ENCODE measurements at places on chromosomes 6 and 20.

DNA sequence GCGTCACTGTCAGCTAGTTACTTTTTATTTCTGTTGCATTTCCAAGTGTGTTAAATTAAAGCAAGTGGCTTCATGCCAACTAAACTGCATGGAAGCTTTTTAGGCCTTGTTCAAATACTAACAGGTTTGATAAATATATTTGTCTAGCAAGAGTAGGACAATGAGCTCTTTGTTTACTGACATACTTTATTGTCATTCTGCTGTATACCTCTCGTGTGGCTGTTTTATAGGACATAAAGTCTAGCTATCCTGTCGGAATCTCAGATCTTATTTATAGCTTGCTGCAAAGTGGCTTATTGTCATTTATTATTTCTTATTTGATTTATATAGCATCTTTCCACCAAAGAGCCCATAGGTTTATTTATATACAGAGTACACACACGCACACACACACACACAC is 711.1 kb downstream of the KIF16B start:
- DNase-seq, result no peak

DNA sequence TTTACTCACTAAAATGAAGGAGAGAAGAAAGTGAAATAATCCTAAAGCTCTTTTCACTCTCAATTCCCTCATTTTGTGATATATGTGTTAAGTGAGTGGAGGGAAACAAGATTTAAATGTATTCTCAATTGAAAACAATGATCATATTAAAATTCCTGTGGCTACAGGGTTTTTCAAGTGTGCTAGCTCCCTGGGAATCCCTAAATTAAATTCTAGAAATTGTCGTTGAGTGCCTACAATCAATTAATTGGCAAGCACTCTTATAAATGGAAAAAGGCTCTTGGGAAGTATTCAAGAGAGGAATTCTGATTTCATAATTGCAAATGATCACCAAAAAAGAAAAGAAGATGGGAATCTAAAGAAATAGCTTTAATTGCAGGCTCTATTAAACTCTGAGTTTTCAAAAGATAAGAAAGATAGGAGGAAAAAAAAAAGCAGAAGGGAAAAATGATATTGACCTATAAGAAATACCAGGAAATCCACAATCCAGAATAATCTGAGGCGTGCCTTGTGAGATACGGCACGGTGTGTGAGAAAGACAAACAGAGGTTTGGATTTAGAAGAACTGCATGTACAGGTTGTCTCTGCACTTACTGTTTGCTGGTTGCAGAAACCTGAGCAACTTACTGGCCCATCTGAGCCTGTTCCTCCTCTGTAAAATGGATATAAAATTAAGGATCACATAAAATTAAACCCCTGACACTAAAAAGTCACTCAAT is 18.3 kb upstream of the MBOAT1 start:
- no peak for DNase-seq

GRCh38 chr20:63536241-63536977 is 767 bp downstream of the PTK6 start:
- no peak for DNase-seq

GRCh38 chr6:154301839-154302752 is 54.5 kb downstream of the IPCEF1 start:
- DNase-seq, result no peak

DNA sequence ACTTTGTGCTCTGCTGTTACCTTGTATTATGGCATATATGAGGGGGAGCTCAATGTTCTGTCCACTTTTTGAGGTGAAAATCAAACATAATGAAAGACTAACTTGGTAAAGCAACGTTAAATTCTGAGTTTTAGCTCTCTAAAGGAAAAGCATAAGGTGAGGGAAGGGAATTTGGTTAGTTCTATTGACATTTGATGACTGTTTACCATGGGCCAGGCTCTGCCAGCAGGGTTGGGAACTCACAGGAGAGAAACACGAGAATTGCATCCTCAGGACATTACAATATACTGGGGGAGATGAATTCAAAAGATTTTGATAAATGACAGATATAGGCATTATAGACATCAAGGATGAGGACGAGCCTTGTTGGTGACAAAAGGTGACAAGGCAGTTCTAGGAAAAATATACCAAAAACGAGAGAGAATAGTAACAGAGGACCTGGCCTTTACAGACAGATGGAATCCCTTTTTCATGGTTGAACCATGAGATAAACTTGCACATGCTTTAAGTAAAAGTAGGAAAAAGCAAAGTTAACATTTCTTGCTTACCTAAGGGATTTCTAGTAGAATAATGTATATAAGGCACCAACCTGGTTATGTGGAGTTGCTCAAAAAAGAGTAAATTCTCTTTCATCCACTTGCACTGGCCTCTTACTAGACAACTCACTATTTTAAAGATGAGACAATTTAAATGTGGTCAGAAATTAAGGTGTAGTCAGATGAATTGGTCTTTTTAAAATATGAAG is 191.4 kb downstream of the NKAIN2 start:
- no peak for DNase-seq

DNA sequence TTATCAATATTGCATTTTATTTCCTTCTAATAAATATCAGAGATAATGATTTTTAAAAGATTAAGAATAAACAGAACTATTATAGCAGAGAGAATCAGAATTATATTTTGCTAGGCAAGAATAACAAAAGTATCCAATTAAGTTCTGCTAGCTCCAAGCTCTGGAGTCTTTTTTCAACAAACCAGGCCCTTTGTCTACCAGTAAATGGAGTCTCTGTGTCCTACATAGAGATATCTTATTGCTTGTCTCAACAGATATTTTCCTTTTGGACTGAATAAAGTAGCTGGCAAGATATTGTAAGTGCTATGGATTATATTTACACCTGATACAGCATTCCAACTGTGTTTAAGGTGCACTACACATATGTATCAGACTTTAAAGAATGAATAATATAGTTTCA is 107.1 kb downstream of the DST start:
- DNase-seq, result no peak

DNA sequence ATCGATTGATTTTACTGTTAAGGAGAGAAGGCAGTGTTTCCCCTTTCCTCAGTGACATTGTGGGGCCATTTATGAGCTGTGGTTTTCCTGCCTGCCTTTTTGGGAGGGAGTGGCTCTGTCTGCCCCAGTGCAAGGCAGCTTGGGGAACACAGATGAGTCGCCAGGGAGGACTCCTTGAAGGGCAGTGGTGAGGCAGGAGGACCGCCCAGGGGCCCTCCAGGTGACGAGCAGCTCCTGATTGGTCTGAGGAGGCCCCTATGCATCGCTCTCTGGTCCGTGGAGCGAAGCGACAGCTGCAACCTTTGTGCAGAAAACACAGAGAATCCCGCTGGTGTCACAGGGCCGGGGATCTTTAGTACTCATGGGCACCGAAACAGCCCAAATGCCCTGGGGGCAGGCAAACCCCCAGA is 100.3 kb downstream of the TMEM242 start:
- no peak for DNase-seq

DNA sequence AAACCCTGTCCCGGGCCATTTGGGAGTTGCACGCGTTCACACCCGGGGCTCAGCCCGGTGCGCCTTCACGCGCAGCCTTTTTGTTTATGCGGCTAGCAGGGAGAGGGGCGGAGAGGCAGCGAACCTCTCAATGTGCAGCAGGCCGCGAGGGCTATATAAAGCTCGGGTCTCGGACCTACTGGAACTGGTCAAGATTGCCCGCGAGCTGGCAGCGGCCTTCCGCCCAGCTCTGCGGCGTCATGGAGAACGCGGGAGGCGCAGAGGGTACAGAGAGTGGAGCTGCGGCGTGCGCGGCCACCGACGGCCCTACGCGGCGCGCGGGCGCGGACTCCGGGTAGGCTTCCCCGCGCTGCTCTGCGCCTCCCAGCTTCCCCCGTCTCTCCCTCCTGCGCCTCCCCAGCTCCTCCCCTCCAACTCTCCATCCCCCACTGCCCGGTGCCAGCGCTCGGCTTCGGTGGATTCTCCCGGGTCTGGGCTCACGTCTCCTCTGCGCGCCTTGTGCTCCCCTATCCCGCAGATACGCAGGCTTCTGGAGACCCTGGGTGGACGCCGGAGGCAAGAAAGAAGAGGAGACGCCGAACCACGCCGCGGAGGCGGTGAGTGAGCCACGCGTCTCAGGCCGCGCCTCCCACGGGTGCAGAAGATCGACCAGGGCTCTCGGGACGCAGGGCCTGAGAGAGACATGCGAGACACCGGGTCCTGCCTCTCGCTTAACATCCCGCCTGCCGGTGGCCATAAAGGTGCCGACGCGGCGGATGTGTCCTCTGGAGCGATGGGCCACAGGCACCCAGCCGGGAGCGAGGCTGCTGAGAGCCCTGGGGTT is at the start of gene RIPPLY2:
Gene RIPPLY2, plus strand, starts transcription at position 183 of the 823 bp plus-strand sequence. Its CDS starts 57 bp downstream, at position 240.
- DNase-seq, result no peak

DNA sequence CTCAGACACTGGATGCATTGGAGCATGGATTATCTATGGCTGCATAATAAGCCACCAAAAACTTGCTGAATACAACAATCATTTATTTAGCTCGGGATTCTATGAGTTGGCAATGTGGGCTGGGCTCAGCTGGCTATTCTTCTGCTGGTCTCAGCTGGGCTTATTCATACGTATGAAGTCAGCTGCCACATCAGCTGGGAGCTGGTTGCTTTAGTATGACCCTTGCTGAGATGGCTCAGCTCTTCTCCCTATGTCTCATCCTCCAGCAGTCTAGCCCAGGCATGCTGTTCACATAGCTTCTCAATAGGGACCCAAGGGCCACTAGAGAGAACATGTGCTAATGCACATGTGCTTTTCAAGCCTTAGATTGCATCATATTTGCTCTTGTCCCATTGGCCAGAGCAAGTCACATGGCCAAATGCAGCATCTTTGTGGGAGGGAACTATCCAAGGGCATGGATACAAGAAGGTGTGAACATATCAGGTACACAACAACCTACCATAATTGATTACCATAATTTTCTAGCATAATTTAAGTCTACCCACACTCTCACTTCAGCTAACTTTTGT is 444.6 kb downstream of the KIF16B start:
- no peak for DNase-seq

- DNase-seq, result no peak
These were observed 238.5 kb downstream of the ZFAND3 start for GRCh38 chr6:38057994-38058393.

GRCh38 chr20:64065974-64066343 is 3.0 kb downstream of the TCEA2 start:
- no peak for DNase-seq

DNA sequence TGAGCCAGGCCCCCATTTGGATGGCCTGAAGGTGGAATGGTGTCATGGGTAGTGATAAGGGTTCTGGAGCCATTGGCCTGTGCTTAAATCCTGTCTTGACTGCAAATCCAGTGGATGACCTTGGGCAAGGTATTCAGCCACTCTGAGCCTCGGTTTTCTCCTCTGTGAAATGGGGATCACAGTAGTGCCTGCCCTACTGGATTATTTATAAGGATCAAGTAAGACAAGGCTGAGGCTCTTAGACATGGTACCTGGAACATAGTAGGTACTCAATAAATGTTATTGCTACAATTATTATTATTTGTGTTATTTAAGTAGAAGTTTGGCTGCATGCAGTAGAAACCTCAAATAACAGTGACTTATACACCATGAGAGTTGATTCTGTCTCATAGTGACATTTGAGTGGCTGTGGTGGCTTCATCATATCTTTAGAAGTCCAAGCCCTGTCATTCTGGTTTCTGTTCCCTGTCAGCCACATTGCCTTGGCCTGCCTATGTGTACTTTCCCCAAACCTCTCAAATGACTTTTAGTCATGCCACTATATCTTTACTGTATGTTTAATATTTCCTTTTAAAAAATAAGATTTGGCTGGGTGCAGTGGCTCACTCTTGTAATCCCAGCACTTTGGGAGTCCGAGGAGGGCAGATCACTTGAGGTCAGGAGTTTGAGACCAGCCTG is 37.6 kb upstream of the CHMP4B start:
- DNase-seq, result no peak

DNA sequence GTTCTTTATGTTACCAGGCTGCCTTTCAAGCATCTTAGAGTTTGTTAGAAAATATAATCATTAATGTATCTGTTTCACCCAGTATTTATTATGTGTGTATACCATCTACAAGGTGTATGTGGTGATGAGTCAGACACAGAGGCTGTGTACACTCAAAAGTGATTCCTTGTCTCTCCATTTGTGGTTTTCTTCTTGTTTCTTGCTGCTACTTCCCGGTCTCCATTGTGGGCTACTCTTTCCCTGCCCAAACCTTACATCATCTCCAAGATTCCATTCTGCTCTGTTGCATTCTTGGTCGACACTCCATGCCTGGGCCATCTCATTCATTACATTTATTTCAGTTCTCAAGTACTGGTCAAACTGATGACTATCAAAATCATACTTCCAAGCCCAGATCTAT is 182.2 kb upstream of the STXBP5 start:
- no peak for DNase-seq

GRCh38 chr6:97086781-97087180 is 162.3 kb downstream of the KLHL32 start:
- no peak for DNase-seq

GRCh38 chr20:44918342-44918741 is 8.5 kb downstream of the PABPC1L start:
- DNase-seq, result no peak

Data from stimulated activated CD8-positive, alpha-beta memory T cell treated with anti-CD3 and anti-CD28 coated beads, Interleukin-4, amount 100 ng/mL, for 1 hour (primary cell).